ENCODE measurements at places on chromosomes 4 and X.

DNA sequence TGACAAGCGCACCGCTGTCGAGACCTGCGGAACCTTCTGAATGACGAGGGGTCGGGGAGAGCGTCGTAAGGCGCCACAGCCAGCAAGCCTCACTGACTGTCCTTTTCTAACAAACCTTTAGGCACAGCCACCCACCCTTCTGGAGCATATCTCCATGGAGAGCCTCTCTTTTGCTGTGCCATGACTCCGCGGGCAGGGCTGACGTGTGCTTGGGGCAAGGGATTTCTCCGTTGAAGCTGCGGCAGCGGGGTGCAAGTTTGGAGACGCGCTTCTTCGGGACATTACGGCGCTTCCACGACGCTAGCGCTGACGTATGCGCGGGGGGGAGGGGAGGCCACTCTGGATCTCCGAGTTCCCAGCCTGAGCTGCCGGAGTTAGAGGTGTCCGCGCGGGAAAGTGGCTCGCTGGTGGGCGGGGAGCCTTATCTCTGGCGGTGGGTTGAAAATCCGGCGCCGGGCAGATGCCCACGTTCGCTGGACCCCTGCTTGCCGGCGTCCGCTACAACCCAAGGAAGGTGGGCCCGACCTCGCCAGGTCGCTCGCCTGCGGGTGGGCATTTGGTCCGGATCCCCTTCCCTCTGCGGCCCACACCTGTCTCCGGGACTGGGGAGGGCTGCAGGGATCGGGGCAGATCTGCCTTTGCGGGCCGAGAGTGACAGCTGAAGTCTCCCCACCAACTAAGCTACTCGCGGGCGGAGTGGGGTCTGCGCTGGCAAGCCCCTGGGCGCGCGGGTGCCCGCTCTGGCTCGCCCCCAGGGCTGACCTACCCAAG lies 543 bp upstream of the SLC10A7 start:
- DNase-seq, result peak; percentile 72

DNA sequence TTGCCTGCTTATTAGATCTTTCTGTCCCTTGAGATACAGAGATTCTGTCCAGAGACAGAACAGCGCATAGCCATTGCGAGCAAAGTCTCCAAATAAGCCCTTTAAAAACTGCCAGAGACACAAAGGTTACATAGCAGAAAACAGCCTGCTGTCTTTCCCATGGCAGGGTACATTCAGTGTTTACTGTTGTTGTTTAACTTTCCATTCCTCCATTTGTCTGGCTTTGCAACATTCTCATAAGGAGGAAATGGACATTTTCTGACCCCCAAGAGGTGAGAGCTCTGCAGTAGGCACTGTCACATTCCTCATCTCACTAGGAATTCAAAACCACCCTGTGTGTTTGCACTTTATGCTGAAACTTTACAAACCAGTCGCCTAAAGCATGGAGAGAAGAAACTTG lies 48.3 kb downstream of the PDE5A start:
- DNase-seq, result no peak

DNA sequence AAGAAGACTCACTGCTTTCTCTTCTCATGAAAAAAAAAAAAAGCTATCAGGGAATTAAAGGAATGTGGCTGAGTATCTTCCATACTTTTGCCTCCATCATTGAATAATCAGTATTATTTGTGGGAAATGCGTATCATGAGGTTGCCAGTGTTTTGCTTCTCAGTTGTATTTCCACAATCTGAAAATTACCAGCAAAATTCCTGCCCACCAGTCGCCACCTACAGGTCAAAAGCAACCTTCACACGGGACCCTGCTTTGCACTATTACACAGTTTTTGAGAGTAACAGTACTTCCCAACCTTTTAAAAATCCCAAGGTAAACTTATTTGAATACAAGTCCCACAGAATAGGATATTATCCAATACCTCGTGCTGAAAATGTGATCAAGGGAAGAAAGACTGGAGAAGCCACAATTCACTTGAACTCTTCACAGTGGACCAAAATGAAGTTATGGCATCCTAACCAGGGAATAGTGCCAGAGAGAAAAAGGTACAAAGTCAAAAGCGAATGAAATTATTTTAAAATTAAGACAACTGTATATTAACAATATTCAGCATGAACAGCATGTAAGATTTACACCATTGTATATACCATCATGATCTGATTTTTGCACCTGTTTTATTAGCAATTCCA lies 30.4 kb downstream of the PGRMC1 start:
- DNase-seq, result no peak

DNA sequence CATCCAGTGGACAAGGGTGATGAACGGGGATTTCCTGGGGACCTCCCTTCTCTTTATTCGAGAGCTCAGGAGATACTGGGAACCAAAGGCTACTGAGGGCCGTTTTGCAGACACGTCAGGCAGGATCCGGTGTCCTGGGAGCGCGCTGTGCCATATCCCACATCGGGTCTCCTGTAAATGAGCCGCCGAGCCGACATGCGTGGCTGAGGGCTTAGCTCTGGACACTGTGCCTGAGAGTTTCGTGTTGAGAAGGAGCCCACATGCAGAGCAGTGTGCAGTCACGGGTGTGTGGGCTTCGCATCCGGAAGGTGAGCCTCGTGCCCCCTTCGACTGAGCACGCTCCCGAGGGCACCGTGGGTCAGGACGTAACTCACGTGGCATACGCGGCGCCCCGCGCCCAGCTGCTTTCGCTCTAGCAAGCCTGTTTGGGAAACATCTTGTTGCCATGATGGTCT lies 28.5 kb upstream of the HGFAC start:
- DNase-seq, result no peak

DNA sequence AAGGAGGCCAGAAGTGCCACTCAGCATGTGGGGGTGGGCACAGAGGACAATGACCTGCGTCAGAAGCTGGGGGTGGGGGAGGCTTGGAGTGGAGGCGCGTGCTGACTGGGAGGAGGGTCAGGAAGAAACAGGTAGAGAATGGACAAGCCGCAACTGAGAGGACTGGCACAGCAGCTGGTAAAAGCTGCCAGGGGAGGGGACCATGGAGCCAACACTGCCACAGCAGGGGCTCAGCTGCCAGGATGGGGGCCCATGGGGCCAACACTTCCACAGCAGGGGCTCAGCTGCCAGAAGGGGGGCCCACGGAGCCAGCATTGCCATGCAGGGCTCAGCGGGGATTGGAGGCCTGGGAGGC lies 19.1 kb downstream of the RNF212 start:
- DNase-seq, result no peak

DNA sequence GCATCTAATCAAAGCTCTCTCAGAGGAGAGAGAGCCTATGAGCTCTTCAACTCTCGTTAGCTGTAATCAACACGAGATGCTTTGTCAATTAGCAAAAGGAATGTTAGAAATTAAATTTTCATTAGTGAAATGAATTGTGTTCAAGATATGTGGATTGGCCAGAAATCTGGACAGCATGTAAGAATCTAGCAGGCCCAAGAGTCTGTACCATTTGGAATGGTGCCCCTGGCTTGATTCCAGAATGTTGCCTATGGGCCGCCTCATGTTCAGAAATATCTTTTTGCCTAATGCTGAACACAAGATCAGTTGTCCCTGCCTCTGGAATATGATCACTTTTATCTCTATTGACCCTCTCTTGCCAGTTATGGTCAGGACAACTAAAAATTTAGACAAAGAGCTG lies 88.2 kb downstream of the RBM46 start:
- no peak for DNase-seq

- DNase-seq, result no peak
Measured at GRCh38 chr4:143358923-143359643, 22.4 kb downstream of the GAB1 start.

- no peak for DNase-seq
Measured at GRCh38 chrX:50704360-50704759, 109.6 kb downstream of the SHROOM4 start.

- DNase-seq, result no peak
Measured at GRCh38 chr4:163673848-163674697, 179.6 kb downstream of the TMA16 start.

GRCh38 chr4:94519019-94519418 lies 67.3 kb downstream of the PDLIM5 start:
- DNase-seq, result no peak

DNA sequence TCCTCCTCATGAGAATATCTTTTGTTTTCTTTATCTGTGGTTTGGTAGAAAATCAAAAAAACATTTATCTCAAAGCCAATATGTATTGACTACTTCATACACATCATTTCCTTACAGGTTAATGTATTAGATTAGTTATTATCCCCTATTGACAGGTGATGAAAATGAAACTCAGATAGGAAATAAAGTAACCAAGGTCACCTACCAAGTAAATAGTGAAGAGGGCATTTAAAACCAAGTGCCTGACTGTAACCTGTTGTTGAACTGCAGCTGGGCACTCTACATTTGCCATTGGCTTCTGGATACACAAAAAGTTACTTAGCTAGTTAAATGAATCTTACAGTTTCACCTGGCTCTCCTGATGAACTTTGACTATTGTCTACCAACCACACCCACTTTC lies 41.4 kb upstream of the CTSO start:
- DNase-seq, result no peak

GRCh38 chrX:49060914-49061313 lies 2.1 kb downstream of the CCDC120 start:
- DNase-seq, result no peak

GRCh38 chrX:101206471-101206870 lies 13.1 kb upstream of the DRP2 start:
- peak; percentile 41 for DNase-seq

- no peak for DNase-seq
Measured at GRCh38 chr4:183920512-183920911, 15.4 kb downstream of the STOX2 start.

GRCh38 chrX:110614596-110614995 lies 181.0 kb downstream of the CHRDL1 start:
- DNase-seq, result no peak

- DNase-seq, result no peak
Measured at GRCh38 chr4:77121736-77122240, 35.2 kb upstream of the CCNG2 start.

- no peak for DNase-seq
Measured at GRCh38 chr4:10981576-10981975, 297.0 kb upstream of the CLNK start.

DNA sequence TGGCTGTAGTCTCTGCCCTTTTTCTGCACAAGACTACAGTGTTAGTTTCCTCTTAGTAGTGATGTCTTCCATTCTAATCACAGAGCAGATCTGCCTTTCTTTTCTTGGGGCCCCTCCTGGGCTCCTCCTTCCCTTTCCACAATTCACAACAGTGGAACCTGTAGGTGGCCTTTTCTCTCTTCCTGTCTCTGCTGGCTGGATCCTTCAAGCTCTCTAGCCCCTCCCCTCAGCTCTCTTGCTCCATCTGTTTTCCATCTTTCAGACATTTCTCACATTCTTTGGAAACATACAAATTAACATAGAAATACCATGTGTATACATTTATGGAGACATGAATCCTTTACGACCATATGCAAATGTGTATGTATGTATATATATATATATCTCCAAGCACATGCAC lies 304 bp upstream of the SPIN2A start:
- DNase-seq, result no peak

Data from bone marrow (tissue), 2 donors.